Mesenteric fat pad (tissue), 1 donor: ENCODE measurements at places on chromosomes 5 and 9.

DNA sequence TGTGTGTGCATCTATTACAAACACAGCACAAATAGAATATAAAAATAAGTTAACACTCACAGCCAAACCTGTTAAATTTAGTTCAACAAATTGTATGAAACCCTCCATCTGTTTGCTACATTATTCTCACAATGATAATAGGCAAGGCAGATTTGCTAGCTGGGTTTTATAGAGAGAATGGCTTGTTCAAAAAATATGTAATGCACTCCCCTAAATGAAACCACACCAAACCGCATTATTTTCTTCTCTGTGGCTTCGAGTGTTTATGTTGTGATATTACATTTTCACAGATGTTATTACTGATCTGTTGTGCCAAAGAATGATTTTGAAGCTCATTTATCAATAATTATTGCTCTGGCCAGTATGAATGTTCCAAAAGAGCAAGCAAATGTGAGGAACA is 92.9 kb downstream of the SPATA31D1 start:
- no peak for DNase-seq

DNA sequence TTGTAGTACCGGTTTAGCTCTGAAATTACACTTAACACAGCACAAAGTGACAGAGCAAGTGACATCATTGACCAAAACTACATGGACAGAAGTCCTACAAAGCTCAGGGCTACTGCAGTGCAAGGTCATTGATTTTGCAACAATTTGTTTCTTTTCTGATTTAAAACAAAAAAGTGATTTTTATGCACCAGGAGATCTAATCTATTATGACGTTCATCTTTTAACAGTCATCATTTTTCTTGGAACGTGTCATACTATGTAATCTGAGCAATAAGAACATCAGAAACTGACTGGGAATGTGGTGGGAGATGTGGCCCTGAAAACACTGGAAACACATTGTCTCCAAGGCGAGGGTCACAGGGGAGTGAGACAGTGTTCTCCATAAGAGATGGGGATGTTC is 17.4 kb upstream of the ZFAND5 start:
- no peak for DNase-seq

DNA sequence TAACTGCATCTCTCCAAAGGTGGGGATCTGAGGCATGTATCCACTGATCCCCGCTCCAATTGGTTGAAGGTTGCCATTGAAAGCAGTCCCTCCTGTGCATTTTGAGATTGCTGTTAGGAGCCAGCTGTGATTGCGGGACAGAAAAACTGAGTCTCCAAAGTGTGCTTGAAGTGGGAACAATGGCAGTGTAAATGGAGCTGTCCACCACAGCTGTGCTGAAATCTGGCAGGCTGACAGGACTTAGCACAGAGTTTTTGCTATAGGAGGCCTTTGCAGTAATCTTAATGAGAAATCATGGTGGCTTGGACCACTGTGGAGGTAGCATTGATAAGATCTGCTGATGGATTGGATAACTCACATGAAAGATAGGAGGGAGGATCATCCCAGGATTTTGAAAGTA is 3.3 kb downstream of the RNF20 start:
- DNase-seq: no peak

DNA sequence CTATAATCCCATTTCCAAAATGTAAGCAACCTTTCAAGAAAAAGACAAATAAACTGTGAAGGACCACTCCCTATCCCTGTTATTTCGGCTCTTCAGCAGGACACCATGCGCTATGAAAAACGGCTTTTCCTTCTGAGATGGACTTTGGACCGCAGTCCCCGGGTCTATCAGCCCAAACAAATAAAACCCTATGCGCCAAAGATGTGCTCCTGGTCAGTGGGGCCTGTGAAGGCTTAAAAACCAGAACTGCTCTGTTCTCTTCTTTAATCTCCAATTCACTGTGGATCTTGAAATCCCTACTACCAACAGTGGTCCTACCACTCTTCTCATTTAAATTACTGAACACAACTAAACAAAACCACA is 33.3 kb downstream of the RAPGEF1 start:
- no peak for DNase-seq

DNA sequence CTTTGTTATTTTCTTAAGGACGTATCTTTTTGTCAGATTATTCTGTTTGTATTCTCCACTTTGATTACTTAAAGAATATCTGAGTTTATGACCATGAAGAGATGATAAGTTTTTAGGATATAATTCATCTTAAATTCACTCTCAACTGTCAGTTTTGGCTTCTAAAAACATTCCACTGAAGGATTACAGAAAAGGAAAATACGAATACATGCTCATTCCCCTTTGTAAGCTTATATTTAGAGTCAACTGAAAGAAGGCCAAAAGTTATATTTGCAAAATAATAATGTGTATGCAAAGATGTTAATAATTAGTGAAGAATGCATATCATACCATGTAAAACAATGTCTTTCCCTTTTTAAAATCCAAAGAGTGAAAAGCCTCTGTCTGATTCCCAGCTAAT is 52.5 kb downstream of the ZNF474 start:
- no peak for DNase-seq

DNA sequence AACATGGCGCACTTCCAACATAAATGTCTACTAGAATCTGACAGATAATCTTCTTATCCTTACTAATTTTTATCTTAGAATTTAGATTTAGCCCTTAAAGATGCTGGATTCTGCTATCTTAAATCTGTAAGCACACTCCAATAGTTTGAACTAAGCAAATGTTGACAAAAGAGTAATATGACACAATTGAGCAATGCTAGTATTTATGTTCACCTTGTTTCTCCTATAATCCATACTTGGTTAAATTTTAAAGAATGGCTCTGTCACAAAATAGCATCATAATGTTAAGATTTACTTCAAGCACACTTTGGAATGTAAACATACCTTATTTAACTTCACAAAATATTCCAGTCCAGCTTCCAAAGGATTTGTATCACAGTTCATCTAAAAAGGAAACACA is 38.8 kb upstream of the ARSB start:
- DNase-seq: no peak

- DNase-seq: no peak
These were observed 6.3 kb downstream of the SLC35D2 start for GRCh38 chr9:96376891-96377874.

- DNase-seq: no peak
These were observed 37.3 kb upstream of the CLK4 start for GRCh38 chr5:178664141-178664540.

DNA sequence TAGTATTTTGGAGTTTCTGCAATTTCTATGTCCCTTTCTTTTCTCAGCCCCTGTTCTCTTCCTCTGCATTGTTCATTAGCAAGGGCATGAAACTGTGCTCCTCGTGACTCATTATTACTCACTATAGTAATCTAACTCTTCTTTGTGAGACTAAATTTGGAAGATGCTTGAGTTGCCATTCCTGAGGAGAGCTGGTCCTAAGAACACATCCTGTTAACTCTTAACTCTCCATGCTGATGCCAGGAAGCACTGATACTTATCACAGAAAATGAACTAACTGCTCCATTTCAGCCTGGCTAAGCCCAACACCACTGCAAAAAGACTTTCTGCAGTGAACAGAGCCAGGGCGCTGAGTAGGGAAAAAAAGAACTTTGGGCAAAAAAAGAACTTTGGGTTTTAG is 10.6 kb upstream of the CSNK1A1 start:
- DNase-seq: no peak

- no peak for DNase-seq
These were observed 50.8 kb downstream of the CRB2 start for GRCh38 chr9:123406691-123407216.

DNA sequence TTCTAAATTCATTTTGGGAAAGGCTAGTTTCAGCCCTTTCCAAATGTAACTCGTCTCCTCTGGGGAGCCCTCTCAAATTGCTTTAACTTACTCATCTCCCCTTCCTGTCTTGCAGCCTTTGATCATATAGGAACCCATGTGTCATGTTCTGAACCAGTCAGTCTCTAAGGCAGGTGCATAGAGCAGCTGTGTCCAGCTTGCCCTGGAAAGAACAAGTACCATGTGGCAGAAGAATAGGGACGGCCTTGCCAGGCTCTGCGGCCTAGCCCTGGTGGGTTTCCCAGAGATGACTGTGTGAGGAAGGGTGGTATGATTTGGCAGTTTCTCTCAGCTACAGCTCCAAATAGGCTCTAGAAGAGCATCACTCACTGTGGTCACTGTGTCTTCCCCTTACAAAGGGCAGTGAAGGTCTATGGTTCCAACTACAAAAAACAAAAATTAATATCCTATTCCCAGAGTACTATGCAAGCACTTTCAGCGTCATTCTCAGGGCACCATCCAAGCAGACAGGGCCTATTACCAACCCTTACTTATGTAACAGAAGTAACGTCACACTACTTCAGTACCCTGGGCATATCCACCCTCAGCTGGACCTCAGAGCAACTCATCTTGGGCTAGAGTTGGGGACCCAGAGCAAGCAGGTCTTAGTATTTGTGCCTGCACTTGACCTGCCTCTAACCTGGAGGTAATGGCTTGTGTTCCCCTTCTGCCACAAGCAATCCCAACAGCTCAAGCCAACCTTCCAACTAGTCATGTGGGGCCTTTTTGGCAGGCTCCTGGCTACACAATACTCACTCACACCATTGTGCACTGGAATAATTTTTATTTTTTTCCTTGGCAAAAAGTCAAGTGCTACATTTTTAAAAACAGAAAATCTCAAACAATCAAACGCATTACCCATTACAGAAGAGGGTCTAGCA is 37.2 kb upstream of the UBAP2 start:
- no peak for DNase-seq

DNA sequence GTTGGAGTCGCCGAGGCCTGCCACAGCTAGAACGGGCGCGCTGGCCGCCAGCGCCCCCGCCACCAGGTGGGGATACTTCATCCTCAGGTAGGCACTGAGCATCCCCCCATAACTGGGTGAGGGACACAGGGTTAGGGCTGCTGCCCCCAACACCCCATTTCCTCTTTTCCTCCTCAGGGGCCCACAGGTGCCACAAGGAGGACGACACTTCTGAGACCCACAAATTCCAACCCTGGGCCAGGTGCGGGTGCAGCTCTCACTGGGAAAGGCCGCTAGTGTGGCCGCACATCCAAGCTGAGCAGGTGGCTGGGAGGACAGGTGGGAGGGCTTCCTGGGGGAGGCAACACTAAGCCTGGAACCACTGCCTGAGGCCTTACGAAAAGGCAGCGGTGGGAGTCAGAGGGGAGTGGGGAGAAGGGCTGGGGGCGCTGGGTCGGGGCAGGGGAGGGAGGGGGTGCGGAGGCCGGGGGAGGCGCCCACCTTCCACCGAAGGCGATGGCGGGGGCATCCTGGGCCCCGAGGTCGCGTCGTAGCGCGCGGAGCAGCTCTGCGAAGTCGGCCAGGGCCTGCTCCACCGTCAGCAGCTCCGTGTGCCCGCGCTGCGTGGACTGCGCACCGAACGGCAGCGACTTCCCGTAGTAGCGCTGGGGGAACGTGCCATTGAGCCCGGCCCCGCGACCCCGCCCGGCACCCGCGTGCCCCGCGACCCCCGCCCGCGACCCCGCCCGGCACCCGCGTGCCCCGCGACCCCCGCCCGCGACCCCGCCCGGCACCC is 961 bp downstream of the DPP7 start:
- no peak for DNase-seq

- no peak for DNase-seq
These were observed 119.4 kb downstream of the IRX1 start for GRCh38 chr5:3715062-3715461.

DNA sequence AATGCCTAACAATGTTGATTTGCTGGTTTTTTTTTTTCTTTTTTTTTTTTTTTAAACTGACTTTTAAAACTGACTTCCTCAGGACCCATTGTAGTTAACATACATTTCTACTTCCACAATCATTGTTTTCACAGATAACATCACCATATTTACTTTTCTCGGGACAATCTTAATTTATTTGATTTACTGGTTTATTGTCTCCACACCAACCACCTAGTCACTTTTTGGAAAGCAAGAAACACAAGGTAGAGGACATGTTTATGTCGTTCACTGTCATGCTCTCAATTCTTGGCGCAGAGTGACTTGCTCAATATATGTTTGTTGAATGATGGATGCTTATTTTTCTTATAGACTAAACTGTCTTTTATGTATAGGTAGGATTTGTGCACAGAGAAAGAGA is 2280.7 kb downstream of the MAT2B start:
- no peak for DNase-seq

GRCh38 chr5:155053501-155053900 is 39.9 kb downstream of the KIF4B start:
- no peak for DNase-seq

- DNase-seq: no peak
These were observed 250.5 kb downstream of the DENND1A start for GRCh38 chr9:123679330-123679987.

- DNase-seq: no peak
These were observed 117.6 kb downstream of the EFNA5 start for GRCh38 chr5:107553117-107553555.

DNA sequence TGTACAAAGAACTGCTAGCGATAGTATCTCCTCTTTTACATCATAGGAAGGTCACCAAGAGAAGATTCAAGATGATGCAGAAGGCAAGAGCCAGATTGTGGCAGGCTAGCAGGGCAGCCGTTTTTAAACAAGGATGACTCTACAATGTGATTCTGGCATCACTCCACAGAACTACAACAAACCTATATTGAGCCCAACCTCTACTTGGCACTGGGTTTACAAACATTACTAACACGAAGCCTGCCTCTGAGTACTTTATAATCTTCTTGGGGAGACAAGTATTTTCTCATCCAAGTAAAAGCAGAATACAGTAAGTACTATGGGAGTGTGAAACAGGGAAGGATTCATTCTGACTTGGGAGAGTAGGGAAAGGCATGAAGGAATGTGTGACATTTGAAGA is 448.6 kb downstream of the ZNF608 start:
- DNase-seq: no peak

GRCh38 chr9:109781541-109782197 is 1.7 kb downstream of the PALM2AKAP2 start:
- no peak for DNase-seq

- no peak for DNase-seq
These were observed 143.4 kb upstream of the APC start for GRCh38 chr5:112594095-112594850.

DNA sequence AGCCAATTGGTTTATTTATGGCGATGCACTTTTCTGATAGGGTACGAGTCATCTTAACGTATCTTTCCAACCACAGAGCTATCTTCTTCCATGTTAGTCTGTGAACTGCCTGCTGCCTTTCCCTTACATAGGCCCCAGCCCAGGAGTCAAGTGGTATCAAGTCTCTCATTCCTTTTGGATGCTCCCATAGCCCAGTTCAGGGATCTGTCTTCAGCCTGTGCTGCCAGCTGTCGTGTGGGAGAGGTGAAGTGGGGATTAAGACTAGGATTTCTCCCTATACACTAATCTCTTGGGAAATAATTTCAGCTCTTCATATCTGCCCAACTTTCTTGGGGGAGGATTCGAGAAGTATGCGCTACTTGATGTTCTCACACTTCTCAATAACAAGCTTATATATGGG is 475.7 kb downstream of the EBF1 start:
- no peak for DNase-seq

- DNase-seq: no peak
These were observed 2.8 kb downstream of the BRD3OS start for GRCh38 chr9:134028076-134028475.

- peak; percentile 75 for DNase-seq
These were observed 4.0 kb downstream of the BRD3 start for GRCh38 chr9:134063571-134064450.

- DNase-seq: no peak
These were observed 37.4 kb downstream of the CPEB4 start for GRCh38 chr5:173925449-173926071.

GRCh38 chr5:143865426-143866025 is 53.6 kb downstream of the HMHB1 start:
- DNase-seq: no peak
